T47D (cell line): ENCODE measurements at places on chromosomes 2 and 18.

DNA sequence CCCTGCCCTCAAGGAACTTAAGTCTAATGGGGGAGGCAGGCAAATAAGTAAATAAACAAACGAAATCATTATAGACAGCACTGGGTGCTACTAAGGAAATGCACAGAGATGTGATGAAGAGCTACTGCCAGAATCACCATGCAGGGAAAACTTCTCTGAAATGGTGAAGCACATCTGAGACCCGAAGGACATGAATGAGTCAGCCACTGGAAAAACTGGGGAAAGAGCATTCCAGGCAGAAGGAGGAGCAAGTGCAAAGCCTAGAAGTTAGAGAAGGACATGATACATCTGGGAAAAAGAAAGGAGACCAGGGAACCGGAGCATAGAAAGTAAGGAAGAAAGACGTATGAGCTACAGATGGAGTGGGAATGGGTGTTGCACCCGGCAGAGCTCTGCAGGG is 56.8 kb downstream of the TGFA start:
- peak; percentile 19 for DNase-seq

DNA sequence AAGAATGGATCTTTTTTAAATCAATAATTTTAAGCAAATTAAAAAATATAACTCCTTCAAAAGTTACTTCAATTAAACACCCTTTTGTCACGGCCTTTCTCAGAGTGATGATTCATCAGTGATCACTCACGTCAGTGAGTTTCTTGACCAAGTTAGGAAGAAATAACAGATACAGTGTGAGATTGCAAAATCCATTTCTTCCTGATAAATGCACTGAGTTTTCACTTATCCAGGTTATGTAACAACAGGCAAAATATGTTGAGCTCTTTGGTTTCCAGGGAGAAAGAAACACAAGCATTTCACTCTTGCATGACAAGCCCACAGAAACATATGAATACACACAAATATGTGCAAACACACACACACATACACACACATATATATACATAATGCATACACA is 195.9 kb upstream of the CYRIA start:
- no peak for DNase-seq

DNA sequence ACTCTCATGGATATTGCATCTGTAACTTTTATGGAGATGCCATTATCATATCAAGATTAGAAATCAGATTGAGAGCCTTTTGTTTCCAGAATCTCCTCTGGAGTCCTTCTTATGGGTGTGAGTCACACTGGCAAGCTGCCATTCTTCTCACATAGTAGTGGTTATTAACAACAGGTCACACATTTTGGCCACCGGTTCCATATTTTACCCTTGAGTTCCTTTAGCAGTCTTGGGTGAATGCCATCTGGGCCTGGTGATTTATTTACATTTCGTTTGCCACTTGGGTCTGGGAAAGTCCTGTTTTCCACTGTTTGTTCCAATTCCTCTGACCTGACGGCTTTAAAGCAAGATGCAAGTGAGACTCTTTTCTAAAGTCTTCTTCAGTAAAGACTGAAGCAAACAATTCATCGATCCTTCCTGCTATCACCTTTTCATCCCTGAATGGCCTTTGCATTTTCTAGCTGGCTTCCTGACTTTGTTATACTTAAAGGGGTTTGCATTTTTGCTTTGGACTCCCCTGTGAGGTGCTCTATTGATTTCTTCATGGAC is 80.5 kb upstream of the CAVIN2 start:
- no peak for DNase-seq

- DNase-seq: no peak
Measured at GRCh38 chr2:20667151-20667530, 197 bp downstream of the GDF7 start.

DNA sequence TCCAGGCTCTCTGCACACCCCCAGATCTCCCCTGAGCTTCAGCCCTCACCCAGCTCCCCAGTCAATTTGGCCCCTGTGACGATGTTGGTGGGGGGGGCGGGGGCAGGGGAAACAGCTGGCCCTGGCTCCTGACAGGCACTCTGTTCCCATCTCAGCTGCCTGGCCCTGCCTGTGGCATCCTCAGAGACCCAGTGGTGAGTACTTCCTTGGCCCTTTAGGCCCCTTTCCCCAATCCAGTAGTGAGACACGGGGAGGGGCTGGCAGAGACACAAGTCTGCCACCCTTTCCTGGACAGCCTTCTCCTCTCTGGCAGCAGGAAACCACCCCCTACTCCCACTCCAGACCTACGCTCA is 19.3 kb upstream of the C1QL2 start:
- no peak for DNase-seq

GRCh38 chr2:157302492-157303099 is 23.0 kb downstream of the ERMN start:
- DNase-seq: peak; percentile 58

GRCh38 chr2:7593360-7593759 is 676.1 kb downstream of the RNF144A start:
- no peak for DNase-seq

DNA sequence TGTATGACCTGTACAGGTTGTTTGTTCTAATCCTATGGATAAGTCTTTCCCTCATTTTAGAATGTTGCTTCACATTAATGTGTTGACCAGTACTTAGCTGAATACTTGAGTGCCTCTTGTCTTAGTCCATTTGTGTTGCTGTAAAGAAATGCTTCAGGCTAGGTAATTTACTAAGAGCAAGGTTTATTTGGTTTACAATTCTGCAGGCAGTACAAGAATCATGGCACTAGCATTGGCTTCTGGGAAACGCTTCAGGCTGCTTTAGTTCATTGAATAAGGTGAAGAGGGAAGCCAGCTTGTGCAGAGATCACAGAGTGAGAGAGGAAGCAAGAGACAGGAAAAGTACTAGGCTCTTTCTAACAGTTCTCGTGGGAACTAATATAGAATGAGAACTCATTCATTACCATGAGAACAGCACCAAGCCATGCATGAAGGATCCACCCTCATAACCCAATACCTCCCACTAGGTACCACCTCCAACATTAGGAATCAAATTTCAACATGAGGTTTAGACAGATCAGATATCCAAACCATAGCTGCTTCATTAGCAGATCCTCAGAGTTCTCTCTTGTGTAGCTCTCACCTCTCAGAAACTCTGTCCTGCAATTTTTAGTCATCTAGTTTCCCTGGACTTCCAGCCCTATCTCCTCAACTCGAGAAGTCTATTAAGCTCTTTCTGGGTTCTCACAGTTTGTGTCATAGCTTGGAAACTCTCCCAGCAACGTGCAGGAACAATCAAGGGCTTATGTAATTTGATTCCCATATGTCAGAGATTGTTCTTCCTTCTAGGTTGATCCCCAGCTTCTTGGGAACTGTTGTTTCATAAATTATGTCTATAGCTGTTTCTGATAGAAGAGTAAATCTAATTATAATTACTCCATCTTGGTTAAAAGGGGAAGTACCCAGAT is 2082.3 kb upstream of the CELF4 start:
- DNase-seq: peak; percentile 15

GRCh38 chr2:237700512-237701032 is 73.2 kb downstream of the LRRFIP1 start:
- DNase-seq: no peak

GRCh38 chr18:23664674-23665073 is 2.0 kb upstream of the ANKRD29 start:
- DNase-seq: no peak

GRCh38 chr2:231604101-231604684 is 11.5 kb downstream of the TEX44 start:
- no peak for DNase-seq

DNA sequence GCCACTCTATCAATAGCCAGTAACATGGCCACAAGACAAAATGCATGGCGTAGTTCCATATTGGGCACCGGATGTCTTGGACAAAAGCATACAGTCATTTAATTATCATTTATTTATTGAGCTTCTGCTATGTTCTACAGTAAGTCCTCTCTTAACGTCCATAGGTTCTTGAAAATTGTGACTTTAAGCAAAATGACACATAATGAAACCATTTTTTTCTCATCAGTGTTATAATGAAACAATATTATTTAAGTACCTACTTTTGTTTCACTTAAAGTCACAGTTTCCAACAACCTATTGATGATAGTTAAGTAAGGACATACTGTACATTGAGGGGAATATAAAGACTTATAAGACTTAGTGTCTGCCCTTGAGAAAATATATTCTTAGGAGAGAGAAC is 84.9 kb downstream of the XRCC5 start:
- no peak for DNase-seq
